ENCODE measurements at places on chromosomes 2 and 18.

DNA sequence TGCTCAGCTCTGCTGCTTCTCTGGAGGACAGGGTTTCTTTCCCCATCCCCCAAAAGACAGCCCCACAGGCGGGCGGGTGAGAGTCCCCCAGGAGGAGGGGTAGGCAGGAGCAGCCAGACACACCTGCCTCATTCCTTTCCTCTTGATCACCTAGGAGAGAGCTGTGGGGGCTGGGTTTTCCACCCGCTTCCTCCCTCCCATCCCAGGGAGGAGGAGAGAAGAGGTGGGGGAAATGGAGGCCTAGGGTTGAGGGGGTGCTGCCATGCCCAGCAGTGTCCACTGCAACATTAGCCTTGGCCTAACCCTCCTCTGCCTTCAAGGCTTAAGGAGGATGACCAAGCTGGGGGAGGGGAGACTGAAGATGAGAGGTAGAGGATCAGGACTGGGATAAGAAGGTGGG, 14.7 kb downstream of the WNT10A start:
- no peak for DNase-seq

GRCh38 chr2:155830817-155831579, 501.5 kb downstream of the NR4A2 start:
- DNase-seq: no peak

- DNase-seq: no peak
Observed at GRCh38 chr2:9441556-9441955, 18.1 kb downstream of the CPSF3 start.

DNA sequence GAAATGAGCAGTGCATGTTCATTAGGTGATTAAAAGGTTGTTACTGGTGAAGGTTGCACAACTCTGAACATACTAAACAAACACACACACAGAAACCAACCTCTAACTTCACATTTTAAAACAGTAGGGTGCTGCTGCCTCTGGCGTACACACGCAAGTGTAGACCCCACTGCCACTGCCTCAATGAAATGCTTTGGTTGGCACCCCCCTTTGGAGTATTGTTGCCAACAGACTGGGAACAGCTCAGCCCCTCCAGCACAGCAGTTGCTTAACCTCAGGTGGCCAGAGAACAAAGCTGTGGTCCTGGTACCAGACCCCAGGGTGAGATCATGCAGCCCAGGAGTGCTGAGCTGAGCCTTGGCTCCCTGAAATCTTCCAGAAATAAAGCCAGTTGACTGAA, 138.6 kb downstream of the TMEM18 start:
- no peak for DNase-seq
